ENCODE measurements at places on chromosomes 7 and 10.

- DNase-seq: no peak
These were observed 99.8 kb upstream of the MACROH2A2 start for GRCh38 chr10:69952821-69953221.

DNA sequence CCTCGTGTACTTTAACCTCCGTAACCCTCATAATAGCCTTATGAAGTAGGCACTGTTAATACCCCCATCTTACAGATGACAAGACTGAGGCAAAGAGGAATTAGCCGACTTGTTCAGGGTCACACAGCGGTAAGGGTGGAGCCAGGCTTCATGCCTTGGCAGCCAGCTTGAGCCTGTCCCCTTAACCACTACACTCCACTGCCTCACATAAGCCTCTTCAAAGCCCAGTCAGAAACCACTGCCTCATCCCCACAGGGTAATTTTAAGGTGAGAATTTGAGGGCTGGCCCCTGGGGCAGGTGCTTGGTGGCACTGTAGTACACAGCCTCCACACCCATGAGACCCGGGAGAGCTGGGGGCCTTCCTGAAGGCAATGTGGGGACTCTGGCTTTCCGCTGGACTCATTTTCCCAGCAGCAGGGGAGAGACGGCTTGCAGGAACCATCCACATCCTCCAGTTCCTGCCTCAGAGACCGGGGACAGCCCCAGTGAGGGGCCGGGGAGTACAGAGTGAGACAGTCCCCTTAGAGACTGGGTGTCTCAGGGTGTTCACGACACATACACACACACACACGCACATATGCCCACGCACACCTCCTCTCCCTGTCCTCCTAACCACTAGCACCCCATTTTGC lies 7.6 kb upstream of the C10orf105 start:
- peak; percentile 71 for DNase-seq

GRCh38 chr7:134448356-134449229 lies 10.3 kb downstream of the AKR1B1 start:
- no peak for DNase-seq

DNA sequence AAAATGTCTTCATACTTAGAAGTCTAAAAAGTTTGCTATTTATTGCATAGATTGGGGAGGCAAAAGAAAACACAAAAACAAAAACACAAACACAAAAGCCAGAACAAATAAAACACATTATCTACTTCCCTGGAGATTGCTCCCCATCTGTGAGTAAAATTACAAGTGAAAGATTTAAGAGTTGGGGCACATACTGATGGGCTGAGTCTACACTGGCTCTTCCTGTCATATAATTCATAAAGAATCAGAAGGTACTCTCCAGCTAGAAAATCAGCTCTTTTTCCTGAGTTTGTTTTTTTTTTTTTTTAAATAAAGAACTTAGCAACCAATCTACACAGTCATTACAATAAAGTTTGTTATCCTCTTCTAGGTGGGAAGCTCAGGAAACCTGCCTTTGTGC lies 192.4 kb upstream of the LRRN3 start:
- DNase-seq: no peak

DNA sequence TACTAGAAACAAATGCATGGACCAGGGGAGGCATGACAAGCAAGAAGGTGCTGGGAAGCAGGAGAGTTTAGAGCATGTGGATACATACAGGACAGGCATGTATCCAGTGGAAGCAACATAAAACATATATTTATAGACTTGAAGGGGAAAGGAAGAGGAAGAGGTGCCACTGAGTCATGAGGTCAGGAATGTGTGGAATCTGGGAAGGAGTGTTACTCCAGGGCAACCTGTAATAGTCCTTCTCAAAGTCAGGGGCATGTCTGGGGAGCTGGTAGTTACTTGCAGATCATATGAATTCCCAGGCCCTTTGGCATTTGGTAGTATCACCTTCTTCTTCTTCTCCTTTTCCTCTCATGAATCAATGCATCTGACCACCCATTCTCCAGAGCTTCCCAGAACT lies 246.6 kb downstream of the XPNPEP1 start:
- no peak for DNase-seq

GRCh38 chr10:14447094-14447839 lies 116.5 kb upstream of the FRMD4A start:
- DNase-seq: no peak

Data from stimulated activated CD4-positive, alpha-beta T cell treated with anti-CD3 and anti-CD28 coated beads, Interleukin-1b, Interleukin-23, amount 100 ng/mL, for 48 hours (primary cell).